ENCODE measurements at places on chromosomes 4 and X.

GRCh38 chr4:74109870-74110605 lies 11.0 kb upstream of the CXCL2 start:
- DNase-seq: no peak

DNA sequence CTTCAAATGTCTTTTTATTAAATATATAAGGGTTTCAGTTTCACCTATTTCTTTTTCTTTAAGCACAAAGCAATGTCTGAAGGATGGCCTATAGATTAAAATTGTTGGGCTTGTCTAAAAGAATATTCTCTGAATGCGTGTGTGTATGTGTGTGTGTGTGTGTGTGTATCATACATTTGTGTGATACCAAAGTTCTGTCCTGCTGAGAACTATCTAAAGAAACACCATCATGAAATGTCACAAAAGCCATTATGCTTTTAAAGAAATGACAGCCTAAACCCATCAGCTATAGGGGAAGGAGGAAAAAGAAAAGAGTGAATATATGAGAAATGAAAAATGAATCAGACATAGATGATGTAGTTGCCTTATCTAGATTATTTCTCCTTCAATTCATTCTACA lies 1501.5 kb upstream of the TENM3 start:
- no peak for DNase-seq

DNA sequence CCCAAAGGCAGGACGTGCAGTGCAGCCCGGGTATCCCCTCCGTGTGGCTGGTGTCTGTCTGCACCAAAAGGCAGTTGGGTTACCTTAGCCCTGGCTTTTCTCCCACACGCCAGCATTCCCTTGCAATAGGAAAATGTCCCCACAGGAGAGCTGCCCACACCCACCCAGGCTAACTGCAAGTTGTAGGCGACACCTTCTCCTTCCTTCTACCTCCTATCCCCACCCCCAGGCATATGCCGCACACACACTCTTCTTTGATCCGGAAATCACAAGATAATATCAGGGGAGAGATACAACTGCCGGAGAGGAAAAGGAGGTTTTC lies 444 bp upstream of the APBB2 start:
- no peak for DNase-seq

DNA sequence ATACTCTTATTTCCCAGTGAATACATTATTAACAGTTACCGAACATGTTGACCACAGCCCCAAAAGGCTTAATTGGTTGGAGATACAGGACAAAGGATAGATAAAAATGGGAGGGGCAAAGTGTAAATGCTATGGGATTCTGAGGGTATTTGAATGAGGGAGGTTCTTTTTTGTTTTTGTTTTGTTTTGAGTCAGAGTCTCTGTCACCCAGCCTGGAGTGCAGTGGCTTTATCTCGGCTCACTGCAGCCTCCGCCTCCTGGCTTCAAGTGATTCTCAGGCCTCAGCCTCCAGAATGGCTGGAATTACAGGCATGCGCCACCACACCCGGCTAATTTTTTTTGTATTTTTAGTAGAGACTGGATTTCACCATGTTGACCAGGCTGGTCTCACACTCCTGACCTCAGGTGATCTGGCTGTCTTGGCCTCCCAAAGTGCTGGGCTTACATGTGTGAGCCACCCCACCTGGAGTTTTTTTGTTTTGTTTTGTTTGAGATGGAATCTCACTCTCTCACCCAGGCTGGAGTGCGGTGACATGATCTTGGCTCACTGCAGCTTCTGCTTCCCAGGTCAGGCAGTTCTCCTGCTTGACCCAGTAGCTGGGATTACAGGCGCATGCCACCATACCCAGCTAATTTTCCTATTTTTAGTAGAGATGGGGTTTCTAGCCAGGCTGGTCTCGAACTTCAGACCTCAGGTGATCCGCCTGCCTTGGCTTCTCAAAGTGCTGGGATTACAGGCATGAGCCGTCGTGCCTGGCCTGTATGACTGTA lies 9.0 kb downstream of the UBE2K start:
- DNase-seq: no peak

DNA sequence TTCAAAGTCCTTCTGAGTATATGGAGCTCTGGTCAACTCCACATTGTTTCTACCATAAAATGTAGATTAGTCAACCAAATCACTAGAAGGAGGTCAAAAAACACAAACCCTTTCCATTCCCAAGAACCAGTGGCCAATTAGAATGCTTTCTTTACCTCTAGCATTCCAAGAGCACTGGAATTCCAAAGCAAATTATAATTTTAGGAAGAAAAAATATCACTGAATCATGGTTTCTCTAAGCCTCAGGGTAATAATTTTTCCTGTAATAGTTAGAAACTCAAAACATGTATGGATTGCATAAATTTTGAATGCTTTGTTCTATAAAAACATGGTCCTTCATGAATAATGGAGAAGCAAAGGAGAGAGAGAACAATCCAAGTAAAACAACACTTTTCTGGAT lies 39.5 kb downstream of the LEF1 start:
- DNase-seq: no peak

- no peak for DNase-seq
Measured at GRCh38 chr4:185713272-185713671, 98.7 kb downstream of the SORBS2 start.

GRCh38 chr4:142909908-142910307 lies 63.8 kb upstream of the INPP4B start:
- no peak for DNase-seq

DNA sequence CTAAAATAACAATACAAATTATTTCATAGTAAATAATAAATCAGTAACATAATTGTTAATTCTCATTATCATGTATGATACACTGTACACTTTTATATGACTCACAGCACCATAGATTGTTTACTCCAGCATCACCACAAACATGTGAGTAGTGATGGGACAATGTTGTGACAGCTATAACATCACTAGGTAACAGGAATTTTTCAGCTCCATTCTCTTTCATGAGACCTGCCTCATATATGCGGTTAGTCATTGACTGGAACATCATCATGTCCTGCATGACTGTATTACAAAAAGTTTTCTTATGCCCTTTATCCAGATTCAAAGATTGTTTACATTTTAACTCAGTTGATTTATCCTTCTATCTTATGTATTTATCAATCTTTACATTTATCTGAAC lies 1530.0 kb downstream of the PCDH18 start:
- no peak for DNase-seq

DNA sequence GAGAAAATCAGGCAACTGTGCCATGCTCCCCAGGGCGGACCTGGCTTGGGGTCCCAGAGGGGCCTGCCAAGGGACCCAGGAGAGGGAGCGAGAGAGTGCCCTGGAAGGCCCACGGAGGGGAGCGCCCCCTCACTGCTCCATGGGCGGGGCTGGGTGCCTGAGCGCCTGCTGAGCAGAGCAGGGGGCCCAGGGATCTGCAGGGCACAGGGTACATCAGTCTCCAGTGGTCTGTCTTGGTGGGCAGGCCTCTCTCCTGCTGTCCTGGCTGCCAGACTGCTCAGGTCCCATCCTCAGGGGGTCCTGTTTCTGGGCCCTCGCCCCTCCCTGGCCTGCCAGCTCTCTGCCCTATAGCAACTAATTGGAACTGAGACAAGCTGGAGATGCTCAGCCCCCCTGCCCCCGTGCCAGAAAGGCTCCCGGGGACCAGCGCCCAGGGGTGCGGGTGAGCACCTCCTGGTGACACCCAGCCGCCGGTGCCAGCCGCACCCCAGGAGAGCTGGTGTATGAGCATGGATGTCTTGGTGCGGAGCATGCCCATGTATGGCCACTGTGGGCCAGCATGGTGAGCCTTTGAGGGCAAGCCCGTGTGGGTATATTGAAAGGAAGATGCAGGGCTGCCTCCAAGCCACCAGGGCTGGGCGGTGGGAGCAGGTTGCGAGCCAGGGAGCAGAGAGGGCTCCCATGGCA lies 1.3 kb downstream of the BGN start:
- no peak for DNase-seq

DNA sequence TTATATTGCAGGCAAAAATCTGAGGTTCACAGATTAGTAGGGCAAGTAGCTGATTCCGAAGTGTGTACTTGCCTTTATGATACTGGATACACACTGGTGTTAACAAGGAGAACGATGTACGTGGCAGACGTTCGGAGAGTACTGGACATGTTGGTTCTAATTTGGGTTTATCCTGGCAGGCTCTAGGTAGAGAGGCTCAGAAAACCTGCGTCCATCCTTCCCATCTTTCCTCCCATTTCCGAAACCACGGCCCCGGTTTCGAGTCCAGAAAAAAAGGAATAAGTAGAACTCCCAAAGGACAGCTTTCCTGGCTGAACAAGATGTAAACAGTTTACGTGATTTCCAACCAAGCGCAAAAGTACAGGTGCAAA lies 351 bp upstream of the SLC30A9 start:
- no peak for DNase-seq

DNA sequence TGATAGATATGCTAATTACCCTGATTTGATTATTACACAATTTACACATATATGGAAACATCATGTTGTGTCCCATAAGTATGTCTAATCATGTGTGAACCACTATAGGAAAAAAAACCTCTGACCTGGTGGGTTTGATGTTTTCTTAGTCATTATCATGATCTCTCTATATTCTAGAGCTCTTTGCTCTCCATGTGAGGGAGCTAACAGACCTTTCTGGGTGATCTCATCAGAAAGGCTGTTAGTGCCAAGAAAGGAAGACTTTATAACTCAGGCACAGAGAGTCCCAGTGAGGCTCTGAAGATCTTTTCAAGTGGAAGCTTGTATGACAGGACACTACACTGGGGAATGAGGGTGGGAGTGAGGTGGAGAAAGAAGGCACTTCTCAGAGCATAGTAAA lies 527.7 kb upstream of the MAGEB2 start:
- DNase-seq: no peak

DNA sequence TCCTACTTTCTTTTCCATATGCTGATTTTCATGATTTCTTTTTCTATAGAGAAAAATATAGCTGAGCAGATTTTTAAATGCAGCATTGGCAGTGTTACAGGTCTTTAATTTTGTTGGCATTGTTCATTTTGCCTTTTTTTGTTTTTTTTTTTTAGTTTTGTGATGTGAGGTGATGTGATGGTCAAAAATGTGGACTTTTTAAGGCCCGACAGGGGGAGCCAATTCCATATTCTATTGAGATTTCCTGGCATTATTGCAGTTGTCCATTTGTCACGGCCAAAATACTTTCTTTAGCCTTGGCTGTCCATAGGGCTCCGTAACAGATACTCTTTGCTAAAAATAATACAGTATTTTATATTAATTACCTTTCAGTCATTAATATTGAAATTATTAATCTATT lies 47.8 kb downstream of the SLIT2 start:
- no peak for DNase-seq

DNA sequence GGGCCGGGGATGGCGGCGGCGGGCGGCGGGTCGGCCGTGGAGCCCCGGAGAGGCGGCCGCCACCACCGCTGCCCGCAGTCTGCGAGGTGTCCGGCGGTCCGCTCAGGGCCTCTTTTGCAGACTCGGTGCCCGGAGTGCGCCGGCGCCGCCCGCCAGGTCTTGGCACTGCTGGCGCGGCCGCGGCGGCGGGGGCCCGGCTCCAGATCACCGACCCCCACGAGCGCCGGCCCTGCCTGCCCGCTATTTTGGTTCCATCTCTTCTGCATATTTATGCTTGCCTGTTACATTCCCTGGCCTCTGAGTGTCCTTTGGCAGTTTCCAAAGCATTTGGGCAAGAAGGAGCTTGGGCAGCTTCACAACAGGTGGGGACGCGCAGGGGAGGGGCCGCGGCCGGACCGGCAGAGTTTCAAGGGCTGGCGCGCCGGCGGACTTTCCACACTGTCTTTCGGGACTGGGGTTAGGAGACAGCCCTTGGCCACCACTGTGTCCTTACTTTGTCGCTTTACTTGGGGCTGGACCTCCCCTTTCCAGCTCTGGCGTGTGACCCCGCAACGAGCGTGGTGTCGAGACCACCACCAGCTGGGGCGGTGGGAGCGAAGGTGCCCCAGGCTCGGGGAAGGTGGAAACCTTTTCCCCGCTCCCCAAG lies 668 bp upstream of the TAPT1 start:
- DNase-seq: peak; percentile 43

DNA sequence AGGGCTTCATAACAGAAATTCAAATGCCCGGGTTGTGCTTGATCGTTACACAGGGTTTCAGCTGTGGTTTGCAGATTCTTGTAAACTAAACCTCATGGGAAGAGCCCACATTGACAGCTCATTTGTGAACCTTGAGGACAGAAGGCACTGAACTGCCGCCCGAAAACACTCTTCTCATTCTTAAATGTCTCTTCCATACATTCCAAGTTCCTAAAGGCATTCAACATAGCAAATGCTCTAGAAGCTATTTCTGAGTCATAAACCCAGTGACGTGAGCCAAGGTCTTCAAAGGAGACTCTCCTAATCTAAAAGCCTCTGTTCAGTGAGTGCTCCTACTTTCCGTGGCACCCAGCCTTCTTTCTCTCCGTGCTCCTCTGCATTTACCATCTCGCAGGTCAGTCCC lies 737.8 kb upstream of the FRG1 start:
- DNase-seq: no peak

GRCh38 chr4:1830642-1831228 lies 25.2 kb downstream of the LETM1 start:
- DNase-seq: no peak

DNA sequence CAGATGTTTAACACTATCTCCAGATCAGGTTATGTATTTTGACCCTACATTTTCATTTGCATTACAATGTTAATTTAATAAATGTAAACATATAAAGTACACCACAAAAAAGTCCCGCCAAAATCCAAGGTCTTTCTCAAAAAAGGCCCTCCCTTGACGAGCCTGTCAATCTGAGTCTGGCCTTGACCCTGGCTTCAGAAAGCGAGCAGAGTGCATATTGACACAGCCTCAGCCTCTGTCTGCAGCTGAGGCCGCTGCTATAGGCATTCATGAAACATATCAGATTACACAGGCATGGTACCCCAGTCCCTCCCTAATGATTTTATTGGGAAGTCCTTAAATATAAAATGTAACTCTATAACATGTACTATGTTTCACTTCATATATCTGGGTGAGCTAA lies 6.2 kb downstream of the MBNL3 start:
- DNase-seq: no peak

DNA sequence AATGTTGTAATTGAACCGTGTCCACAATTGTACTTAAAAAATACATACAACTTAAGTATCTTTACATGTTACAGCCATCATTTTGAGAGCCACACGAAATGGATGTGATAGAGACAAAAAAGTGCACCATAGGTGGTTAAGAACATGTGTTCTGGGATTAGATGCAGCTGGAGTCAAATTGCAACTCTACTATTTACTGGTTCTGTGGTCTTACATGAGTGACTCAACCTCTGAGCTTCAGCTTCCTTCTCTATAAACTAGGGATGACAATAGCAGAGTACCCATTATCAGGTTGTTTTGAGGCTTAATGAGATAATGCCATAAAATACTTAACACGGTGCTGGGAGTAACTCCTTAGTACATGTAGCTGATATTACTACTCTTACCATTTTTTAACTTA lies 130.4 kb downstream of the IDS start:
- DNase-seq: no peak

- no peak for DNase-seq
Measured at GRCh38 chr4:5757536-5757935, 46.5 kb downstream of the EVC start.

DNA sequence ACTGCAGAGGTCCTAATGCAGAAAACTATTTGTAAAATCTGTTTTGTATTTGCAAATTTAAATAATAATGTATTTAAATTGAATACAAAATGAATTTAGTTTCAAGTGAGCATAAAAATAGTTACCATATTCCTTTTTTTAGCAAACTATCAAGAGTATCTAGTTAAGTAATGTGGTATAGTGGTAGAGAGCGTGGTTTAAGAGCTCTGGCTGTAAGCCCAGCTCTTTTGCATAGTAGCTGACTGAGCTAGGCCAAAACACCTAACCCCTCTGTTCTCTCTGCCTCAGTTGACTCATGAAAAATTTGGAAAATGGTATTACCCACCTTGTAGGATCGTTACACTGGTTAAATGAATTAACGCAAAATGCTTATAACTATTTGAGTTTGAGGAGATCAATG lies 18.1 kb upstream of the ADAD1 start:
- no peak for DNase-seq

GRCh38 chr4:159413306-159413943 lies 310.5 kb downstream of the RAPGEF2 start:
- no peak for DNase-seq
